Fibroblast of skin of scalp (primary cell): ENCODE measurements at places on chromosomes 6 and 20.

DNA sequence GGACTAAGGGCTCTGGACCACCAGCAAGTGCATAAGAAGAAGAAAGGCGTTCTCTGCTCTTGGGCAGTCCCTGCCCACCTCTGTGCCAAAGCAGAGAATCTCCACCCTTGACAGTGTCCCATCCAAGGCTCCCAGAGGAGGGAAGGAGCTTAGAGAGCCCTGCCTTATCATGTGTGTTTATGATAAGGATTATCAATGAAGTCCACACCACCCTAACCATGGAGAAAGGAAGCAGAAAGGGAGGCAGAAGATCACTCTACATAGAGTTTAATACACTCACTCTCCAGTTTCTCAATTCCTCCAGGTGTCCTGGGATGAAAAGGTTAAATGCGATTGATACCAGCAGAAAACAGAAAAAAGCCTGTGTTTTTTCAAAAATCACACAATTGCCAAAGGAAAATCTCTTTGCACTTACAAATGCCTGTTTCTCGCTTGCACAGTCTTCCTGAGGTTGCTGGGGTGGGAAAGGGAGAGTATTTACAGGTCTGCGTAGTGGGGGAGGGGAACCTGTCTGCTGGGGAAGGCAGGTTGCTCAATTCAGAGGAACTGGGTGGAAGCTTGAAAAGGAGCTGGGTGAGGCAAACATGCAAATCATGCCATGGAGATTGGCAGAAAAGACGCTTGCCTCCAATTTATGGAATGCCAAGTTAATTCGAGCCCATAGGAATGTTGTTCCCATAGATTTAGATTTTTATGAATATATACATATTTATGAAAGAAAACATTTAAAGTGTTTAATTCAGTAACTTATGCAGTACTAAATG lies 104.0 kb downstream of the EYA2 start:
- DNase-seq = no peak

DNA sequence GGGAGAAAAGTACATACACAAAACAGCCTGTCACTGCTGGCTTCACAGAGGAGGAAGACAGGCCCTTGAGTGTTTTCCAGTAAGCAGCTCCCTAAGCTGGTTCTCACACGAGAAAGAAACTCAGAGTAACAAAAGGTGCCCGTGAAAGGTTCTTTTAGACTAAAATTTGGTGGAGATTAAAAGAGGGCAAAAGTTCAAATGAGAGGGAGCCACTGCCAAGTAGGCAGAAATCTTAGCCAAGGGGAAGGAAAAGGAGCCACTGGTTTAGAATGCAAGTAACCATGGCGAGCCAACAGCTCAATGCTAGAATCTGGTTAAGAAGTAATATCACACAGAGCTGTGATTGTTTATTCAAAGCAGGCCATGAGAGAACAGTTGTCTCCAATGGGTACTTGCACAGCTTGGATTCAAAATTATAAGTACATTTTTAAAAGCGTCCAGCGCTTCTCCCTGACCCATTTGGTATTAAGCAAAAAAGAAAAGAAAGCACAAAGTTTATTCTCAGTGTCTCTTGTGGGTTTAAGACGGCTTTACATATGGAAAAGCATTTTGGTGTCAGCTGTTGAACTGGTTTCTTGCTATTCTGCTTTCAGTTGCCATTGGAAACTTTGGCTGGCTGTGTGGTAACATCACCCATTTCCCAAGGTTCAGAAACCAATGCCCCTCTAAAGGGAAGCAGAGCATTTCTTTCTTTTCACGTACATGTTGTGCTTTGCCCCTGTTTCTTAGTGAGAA lies 648.5 kb downstream of the RNF144B start:
- DNase-seq = no peak

- DNase-seq = no peak
Measured at GRCh38 chr20:58700823-58701222, 8.2 kb downstream of the NPEPL1 start.

DNA sequence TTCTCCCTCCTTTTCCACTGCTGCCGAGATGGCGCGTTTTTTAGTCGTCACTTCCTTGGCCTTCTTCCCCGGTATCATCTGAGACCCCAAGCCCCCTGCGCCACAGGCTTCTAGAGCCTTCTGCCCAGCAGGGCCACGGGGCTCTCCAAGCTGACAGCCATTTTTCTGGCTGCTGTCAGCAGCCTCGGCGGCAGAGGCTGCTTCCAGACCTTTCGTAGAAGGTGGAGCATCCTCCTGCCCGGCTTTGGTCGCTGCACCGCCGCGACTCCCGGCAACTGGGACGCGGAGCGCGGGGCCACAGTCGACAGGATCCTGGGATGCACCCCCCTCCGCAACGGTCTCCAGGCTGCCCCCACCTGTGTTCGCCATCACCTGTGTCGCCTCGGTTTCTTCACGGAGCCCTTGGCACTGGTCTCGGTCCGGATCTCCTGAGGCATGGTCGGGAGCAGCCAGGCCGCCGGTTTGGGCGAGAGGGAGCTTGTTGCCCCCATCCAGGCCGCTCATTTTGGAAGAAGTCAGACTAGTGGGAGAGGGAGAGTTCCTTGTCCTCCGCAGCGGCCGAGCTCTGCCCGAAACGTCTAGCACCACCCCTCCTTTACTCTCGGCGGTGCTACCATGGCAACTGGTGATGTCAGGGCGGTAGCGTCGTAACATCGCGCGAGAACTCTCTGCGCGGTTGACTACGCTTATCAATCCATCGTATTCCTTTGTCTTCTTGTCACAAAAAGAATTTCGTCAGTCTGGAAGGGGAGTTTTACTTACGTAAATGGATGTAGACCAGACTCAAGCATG lies at the start of gene TSPYL4:
Gene TSPYL4 (minus strand): TSS at position 571 of the 792 bp plus-strand sequence. CDS start 67 bp downstream, at position 504.
- DNase-seq = peak; percentile 97

- no peak for DNase-seq
Measured at GRCh38 chr6:139482287-139482686, 107.8 kb upstream of the CITED2 start.
